Spinal cord (tissue), 10 donors: ENCODE measurements at places on chromosomes 5 and 9.

DNA sequence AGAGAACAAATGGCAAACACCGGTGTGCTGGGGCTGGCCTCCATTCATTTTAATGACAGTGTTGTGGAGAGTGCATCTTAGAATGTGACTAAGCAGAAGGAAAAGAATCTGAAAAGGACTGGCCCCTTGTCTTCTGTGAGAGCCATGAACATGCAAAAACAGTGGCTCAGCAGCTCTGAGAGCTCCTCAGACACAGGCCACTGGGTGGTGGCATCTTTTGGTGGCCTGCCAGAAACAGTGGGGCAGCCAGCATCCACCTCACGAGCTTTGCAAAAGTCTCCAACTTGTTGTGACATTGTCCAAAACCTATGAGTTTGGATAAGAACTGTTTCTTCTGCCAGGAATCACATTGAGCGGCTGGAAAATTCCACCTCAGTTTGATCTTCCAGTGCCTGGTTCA is 233.4 kb downstream of the NR3C1 start:
- no peak for DNase-seq

GRCh38 chr5:32088214-32088613 is 85.9 kb downstream of the GOLPH3 start:
- DNase-seq: no peak

- no peak for DNase-seq
These were observed 567.0 kb upstream of the CDH18 start for GRCh38 chr5:20555034-20555433.

- peak; percentile 31 for DNase-seq
These were observed 34.5 kb downstream of the PRRT1B start for GRCh38 chr9:131579789-131580211.

- no peak for DNase-seq
These were observed 29.4 kb downstream of the VCP start for GRCh38 chr9:35042891-35043545.

DNA sequence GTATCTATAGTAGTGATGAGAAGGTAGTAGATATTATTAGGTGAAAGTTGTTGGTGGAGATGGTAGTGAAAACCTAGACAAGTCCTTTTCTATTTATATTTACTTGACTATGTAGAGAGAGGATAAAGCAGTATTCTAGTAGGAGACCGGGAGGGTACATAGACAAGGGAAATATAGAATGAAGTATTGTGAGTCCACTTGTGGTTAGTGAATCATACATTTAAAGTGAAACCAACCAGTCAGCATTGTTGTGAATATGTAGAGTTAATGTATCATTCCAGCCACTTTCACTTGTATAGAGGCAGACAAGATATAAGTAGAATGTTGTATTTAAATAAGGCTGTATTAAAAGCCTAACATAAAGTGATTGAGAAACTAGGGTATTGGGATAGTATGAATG is 1711.3 kb upstream of the ACO1 start:
- DNase-seq: no peak

DNA sequence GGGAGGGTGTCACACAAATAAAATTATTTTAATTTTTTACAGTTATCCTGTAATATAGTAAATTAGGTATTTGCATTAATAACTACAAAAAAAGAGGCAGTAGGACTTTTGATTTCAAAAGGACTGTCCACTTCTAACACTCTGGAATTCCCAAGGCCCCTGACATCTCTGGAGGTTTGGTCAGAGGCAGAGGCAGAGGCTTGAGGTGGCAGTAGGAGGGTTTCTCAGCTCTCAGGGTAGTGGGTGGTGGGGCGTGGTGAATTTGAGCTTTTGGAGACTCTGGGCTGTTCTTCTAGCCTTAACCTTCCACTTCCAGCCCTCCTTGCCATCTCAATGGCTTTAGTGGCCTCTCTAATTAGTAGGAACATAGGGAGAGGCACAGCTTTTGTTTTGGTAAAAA is 22.8 kb downstream of the ATOX1 start:
- DNase-seq: no peak

DNA sequence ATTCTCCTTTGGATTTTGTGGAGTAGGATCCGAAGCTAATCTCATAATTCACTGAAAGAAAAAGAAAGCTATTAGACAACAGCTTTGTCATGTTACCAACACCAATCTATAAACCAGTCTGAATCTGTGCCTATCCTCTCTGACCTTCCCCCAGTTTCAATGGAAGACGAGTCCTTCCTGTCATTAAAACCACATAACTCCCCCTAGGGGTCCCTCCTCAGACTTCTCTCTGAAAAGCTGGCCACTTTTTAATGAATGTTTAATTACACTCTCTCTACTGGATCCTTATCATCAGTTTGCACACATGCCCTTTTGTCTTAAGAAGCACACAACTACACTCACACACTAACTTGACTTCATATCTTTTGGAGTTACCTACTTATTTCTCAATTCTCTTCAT is 98.0 kb upstream of the TSLP start:
- DNase-seq: no peak

DNA sequence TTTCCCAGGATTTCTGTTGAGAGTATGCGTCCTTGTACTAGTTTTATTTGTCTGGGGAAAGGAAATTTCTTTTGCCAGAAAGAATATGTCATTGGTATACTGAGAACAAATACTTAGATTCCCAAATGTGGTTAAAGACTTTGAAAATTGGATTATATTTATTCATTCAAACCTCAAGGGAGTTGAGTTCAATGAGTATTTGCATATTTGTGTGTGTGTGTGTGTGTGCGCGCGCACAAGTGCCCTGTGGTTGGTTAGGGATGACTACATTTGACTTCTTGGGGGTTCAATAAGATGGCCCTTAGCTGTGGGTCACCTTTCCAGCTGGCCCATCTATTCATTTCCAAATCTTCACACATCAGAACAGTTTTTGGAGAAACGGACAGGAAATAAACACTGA is 4.9 kb downstream of the RXFP3 start:
- no peak for DNase-seq

- no peak for DNase-seq
These were observed 101.9 kb upstream of the PRDM9 start for GRCh38 chr5:23405316-23406068.

DNA sequence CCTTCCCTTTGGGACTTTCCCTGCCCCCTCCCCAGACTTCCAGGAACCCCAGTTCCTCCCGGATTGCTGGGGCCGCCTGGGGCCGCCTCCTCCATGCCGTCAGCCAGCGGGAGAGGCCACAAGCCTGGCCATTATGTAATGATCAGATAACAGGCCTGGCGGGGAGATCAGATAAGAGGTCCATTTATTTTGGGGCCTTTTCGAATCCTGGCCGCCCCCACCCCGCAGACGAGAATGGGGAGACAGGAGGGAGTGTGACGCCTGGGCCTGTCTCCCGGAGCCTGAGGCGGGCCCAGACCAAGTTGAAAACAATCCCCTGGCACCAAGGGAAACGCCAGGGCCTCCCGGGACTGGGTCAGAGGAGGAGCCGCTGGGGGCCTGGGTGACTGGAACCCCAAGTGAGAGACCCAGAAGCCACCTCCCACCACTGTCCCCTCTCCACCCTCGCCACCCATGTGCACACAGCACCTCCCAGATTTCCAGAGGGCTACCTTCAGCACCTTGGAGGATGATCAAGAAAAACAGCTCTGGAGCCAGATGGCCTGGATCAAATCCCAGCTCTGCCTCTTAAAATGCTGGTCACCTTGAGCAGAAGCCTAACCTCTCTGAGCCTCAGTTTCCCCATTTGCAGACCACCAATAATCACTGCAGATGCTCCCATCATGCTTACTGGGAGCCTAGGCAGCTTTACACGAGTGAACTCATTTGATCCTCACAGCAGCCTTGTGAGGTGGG is 7.8 kb downstream of the ENG start:
- DNase-seq: no peak

DNA sequence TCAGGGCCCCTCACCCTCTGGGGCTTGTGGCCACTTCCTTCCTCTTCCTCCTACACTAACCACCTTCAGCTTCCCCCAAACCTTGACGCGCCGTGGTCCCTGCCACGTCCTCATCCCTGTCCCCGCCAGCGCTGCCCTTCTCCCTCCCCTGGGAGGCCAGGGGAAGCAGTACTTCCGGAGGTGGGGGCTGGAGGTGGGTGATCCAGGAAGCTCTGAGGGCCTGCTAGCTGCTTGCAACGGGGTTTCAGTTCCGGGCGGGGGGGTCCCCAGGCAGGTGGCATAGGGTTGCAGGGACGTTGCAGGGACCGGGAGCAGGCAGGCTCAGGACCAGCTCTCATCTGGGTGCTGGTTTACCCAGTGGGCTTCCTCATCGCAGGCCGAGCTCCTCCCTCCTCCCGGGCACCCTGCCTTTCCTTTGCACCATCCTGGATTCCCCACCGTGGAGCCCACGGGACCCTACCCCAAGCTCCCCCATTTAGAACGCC is 70.0 kb downstream of the RXRA start:
- no peak for DNase-seq

GRCh38 chr9:127574072-127574993 is 37.7 kb upstream of the STXBP1 start:
- DNase-seq: no peak

DNA sequence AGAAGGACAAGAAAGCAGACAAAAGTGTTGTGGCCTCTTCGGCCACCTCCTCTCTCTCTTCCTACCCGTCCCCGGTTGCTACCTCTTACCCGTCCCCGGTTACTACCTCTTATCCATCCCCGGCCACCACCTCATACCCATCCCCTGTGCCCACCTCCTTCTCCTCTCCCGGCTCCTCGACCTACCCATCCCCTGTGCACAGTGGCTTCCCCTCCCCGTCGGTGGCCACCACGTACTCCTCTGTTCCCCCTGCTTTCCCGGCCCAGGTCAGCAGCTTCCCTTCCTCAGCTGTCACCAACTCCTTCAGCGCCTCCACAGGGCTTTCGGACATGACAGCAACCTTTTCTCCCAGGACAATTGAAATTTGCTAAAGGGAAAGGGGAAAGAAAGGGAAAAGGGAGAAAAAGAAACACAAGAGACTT is 2.4 kb downstream of the EGR1 start:
- DNase-seq: no peak

- peak; percentile 74 for DNase-seq
These were observed 53.5 kb upstream of the GRIN3A start for GRCh38 chr9:101791938-101792337.

GRCh38 chr5:9207817-9208418 is 338.0 kb downstream of the SEMA5A start:
- peak; percentile 95 for DNase-seq

DNA sequence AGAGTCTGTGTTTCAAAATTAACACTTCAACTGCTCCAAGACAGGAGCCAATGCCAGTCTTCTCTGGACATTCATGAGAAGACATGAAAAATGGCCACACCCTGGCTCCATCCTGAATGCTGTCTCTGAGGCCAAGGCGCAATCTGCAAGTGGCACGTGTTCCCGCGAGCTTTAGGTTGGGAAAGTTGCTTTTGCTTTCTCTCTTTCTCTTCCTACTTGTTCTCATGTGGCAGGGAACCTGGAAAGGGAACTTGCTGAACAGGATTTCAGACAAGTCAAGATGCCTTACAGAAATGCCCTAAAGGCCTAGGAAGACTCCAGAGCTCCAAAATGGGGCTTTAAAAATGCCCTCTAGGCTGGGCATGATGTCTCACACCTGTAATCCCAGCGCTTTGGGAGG is 91.9 kb upstream of the OTULINL start:
- no peak for DNase-seq

DNA sequence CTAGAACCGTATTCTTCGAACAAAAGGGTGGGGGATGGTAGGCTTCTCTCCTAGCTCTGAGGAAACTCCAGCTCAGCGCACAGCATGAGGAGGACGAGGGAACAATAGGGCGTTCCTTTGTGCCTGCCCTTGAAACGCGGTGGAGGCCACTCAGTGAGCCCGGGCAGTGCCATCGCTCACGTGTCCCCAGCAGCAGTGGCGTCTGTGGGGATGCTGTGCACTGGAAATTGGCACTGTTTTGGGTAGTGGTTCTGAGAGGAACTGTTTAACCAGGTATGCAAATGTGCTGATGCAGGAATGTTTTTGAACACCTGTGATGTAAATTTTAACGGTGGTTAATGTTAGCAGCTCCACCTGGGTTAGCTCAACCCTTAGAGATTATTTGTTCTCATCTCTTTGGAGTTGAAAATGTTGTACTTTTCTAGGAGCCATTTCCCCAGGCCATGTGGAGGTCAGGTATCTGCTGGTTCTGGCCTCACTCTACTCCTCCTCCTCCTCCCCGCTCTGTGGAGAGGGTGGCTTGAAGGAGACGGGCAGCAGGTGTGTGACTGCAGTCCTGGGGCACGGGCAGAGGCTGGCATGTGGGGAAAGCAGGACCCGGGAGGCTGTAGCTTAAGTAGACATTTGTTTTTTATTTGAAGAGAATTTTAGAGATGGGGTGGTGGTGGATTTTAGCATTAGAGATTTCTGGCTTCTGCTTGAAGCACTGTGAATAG is 48.3 kb downstream of the EHMT1 start:
- DNase-seq: no peak

DNA sequence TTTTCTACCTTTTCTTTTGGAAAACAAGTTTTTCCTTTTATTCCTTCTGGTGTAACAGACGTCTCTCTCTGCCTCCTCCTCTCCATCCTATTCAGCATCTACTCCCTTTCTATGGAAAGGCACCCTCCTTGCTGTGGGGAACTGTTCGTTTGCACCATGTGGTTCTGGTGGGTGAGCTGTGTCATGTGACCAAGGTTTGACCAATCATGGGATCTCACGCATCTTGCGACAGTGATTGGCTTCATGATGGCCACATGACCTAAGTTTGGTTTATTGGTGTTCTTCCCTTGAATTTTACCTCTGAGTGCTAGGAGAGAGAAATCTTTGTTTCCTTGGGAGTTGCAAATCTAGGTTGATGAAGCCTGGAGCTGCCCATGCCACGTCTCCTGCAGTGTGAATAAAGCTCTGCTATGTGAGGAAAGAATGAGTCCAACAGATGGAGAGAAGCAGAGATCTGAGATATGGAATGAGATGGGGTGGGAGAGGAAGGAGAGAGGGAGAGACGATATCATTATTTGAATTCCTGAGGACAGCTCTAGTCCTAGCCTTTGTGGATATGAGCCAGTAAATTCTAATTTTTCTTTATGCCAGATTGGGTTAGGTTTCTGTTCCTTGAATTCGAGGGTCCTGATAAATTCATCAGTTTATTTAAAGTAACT is 178.8 kb upstream of the IL12B start:
- no peak for DNase-seq

GRCh38 chr9:70479880-70480291 is 65.4 kb upstream of the KLF9 start:
- no peak for DNase-seq

DNA sequence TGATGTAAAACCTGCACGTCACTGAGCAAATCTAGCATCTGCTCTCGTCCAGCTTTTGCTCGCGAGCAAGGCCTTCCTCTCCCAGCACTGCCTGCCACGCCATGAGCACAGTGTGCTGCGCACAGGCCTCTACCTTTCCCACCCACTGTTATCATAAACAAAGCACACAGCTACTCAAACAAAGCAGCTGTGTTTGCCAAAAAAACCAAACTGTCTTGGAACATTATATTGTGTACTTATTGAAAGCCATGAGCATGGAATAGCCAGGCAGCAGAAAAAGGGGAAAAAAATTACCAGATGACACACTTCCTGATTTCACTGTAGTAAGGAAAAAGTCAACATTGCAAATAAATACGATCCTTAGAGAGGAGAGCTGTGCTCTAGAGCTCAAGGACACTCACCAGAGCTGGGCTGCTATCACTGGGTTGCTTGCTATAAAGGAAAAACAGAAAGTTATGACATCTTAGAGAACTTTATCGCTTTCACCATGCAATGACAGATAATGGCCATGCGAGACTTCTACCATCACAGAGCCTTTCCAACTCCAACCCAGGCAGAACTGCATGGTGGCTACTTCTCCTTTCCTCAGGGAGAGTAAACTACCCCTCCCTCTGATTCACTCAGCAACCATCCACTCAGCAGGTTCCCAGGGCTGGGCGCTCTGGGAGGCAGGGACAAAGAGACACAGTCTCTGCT is 69.6 kb downstream of the EPB41L4B start:
- peak; percentile 61 for DNase-seq

- DNase-seq: no peak
These were observed 1.6 kb upstream of the DOK3 start for GRCh38 chr5:177511181-177511580.
